ENCODE measurements at places on chromosomes 16 and 17.

DNA sequence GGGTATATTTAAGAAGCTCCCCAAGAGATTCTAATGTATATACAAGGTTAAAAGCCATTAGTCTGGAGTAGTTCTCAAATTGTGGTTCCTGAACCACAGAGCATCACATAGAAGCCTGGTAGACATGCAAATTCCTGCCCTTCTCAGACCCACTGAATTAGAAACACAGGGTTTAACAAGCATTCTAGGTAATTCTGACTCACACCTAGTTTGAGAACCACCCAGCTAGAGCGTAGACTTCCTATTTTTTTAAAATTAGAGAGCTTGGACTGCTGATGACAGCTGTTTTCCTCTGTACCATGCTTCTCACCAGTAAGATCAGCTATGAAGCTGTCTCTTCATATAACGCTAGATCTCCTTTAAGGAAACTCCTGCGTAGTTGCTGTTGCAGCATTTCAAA, 50.6 kb downstream of the HS3ST3B1 start:
- no peak overlapping the region for H3K27ac ChIP-seq
- H3K27me3 ChIP-seq, result no peaks in the 10 kb centered on the region
- no peaks in the 10 kb centered on the region for H3K4me1 ChIP-seq
- H3K36me3 ChIP-seq, result no peaks in the 10 kb centered on the region
- no peak overlapping the region for H3K4me3 ChIP-seq

DNA sequence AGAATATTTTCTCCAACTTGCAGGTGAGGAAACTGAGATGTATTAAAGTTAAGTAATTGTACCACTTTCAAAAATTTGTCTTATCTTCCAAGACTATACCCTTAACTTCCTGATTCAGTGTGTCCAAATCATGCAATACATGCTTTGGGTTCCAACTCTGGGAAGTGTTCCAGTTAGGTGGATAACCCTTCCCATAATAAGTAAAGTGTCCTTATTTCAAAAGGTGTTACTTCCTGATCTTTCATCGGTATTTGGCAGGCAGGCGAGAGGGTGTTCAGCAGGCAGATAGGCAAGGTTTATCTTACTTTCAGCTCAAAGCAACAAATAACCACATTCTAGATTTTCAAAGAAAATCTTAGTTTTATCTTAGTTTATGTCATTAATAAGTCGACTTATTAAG, 46.3 kb upstream of the ARHGAP44 start:
- peaks cover 10% of the 10 kb centered on the region for H3K4me1 ChIP-seq
- peaks cover 29% of the 10 kb centered on the region for H3K36me3 ChIP-seq
- no peak overlapping the region for H3K27ac ChIP-seq
- DNase-seq, result no peak

DNA sequence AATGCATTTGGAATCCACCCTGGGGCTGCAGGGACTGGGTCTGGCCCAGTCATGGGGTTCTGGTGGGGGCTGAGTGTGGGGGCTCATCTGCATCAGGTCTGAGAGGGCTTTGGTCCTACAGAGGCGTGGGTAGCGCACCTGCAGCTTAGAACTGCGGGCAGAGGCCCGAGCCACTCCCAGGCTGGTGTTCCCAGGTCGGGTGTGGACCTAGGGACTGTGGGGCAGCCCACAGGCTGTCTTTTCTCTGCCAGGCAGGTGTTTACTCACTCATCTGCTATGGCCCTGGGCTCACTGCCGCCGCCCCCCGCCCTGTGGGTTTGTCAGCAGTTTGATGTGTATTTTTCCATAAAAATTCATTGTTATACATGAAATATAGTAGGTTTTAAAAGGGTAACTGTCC, 27.0 kb upstream of the DOC2B start:
- no peak overlapping the region for H3K4me3 ChIP-seq
- no peaks in the 10 kb centered on the region for H3K4me1 ChIP-seq
- H3K27me3 ChIP-seq, result no peaks in the 10 kb centered on the region
- no peaks in the 10 kb centered on the region for H3K36me3 ChIP-seq
- no peak for DNase-seq

DNA sequence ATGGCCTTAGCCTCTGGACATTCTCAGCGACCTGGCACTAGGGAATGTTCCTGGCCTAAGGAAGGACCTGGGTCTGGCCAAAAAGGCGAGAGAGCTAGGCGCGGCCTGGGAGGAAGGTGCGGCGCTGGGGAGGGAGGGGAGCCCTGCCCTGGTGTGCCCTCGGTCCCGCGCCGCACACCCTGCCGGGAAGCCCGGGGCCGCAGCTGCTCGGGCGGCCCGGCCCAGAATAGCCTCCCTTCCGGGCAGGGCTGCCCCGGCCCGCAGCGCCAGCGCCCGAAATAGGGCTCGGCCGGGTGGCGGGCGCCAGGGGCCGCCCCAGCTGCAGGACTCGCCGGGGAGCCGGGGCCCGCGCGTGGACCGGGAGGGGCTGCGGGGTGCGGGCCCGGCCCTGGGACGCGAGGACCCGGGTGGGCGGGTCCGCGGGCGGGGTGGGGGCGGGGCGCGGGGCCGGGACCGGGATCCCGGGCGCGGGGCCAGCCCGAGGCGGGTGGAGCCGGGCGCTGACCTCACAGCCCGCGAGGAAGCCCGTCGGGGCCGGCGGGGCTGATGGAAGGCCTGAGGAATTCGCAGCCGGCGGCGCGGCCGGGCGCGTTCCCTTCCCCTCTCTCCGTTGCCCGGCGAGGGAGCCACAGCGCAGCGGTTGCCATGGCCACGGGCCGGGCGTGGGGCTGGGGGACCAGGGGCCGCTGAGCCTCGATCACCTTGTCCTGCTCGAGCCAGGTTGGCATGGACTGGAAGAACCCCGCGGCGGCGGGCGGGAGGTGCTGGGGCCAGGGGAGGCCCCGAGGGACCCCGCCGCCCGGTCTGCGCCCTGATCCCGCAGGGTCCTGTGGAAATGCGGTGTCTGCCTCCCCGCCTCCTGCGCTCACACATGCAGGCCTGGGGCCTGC, 18.1 kb downstream of the SOCS3 start:
- H3K4me1 ChIP-seq, result peaks cover 19% of the 10 kb centered on the region
- H3K27me3 ChIP-seq, result no peaks in the 10 kb centered on the region
- no peak for DNase-seq
- H3K4me3 ChIP-seq, result peak overlapping the region; percentile 77
- H3K27ac ChIP-seq, result peak overlapping the region; percentile 99
- no peaks in the 10 kb centered on the region for H3K36me3 ChIP-seq

- no peaks in the 10 kb centered on the region for H3K27me3 ChIP-seq
- H3K4me3 ChIP-seq, result no peak overlapping the region
- no peaks in the 10 kb centered on the region for H3K36me3 ChIP-seq
- no peak for DNase-seq
- H3K27ac ChIP-seq, result no peak overlapping the region
- H3K4me1 ChIP-seq, result peaks cover 3% of the 10 kb centered on the region
These were observed 101.6 kb downstream of the RAB11FIP4 start for GRCh38 chr17:31492880-31493655.

DNA sequence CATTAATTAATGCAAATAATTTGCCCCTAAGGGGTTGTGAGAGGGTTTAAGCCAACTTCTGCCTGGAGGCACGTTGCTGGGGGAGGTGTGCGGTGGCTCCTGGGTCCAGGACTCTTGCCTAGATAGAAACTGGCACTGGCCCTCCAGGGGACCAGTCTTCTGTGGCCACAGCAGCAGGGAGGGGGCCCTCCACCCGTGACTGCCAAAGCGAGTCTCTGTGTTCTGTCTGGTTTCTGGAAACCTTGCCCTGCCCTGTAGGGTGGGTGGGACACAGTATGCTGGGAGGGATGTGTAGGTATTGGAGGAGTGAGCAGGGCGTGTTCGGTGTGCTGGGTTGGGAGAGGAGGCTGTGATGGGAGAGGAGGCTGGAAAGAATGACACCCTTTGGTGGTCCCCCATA, 78.8 kb downstream of the TBC1D16 start:
- H3K4me1 ChIP-seq, result no peaks in the 10 kb centered on the region
- no peak overlapping the region for H3K4me3 ChIP-seq
- no peaks in the 10 kb centered on the region for H3K27me3 ChIP-seq
- no peaks in the 10 kb centered on the region for H3K36me3 ChIP-seq
- no peak overlapping the region for H3K27ac ChIP-seq
- DNase-seq, result no peak

GRCh38 chr17:66426397-66427033, 124.1 kb downstream of the PRKCA start:
- H3K4me1 ChIP-seq, result peaks cover 4% of the 10 kb centered on the region
- no peaks in the 10 kb centered on the region for H3K27me3 ChIP-seq
- H3K27ac ChIP-seq, result no peak overlapping the region
- H3K36me3 ChIP-seq, result no peaks in the 10 kb centered on the region
- DNase-seq, result no peak
- no peak overlapping the region for H3K4me3 ChIP-seq

DNA sequence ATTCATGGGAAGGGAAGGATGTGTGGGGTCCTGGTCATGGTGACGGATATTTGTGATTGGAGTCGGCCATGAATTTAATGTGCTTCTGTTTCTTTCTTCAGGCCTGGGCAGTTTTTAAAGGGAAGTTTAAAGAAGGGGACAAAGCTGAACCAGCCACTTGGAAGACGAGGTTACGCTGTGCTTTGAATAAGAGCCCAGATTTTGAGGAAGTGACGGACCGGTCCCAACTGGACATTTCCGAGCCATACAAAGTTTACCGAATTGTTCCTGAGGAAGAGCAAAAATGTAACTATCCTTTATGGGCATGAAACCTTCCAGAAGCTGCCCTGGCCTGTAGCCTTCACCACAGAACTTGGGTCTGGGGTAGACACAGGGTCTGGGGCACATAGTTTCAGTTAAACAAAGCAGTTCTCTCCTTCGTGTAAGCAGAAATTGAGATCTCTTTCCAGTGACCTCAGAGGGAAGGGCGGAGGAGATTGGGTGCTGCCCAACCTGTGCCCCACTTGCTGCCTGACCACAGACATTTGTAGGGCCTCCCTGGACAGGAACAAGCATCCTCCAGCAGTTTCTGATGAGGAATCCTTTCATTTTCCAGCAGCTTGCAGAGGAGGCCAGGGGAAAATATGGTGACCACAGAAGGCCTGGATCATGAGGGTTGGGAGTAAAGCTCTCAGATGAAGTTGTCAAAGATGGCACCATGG, 10.1 kb downstream of the IRF8 start:
- H3K27me3 ChIP-seq, result no peaks in the 10 kb centered on the region
- no peaks in the 10 kb centered on the region for H3K36me3 ChIP-seq
- H3K27ac ChIP-seq, result peak overlapping the region; percentile 3
- no peak overlapping the region for H3K4me3 ChIP-seq
- no peaks in the 10 kb centered on the region for H3K4me1 ChIP-seq

DNA sequence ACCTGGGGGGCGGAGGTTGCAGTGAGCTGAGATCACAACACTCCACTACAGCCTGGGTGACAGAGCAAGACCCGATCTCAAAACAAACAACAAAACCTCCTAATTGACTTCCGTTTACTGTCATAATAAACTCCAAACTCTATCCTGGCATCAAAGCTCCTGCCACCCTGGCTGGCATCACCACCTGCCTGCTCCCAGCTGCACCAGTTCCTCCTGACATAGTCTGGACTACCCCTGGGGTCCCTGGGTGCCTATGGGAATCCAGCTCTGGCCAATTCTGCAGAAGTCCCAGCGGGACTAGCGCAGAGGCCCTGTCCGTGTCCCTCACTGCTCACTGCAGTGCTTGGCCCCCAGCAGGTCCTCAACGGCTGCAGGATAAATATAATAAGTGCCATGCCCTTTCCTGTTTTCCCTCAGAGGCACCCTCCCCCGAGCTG, 723 bp downstream of the NTHL1 start:
- H3K27ac ChIP-seq, result peak overlapping the region; percentile 54
- DNase-seq, result no peak
- no peaks in the 10 kb centered on the region for H3K27me3 ChIP-seq
- peaks cover 4% of the 10 kb centered on the region for H3K36me3 ChIP-seq
- H3K4me1 ChIP-seq, result peaks cover 40% of the 10 kb centered on the region

GRCh38 chr17:27241346-27241946, 52.5 kb upstream of the WSB1 start:
- H3K36me3 ChIP-seq, result no peaks in the 10 kb centered on the region
- no peak for DNase-seq
- H3K4me3 ChIP-seq, result no peak overlapping the region
- H3K27ac ChIP-seq, result no peak overlapping the region

DNA sequence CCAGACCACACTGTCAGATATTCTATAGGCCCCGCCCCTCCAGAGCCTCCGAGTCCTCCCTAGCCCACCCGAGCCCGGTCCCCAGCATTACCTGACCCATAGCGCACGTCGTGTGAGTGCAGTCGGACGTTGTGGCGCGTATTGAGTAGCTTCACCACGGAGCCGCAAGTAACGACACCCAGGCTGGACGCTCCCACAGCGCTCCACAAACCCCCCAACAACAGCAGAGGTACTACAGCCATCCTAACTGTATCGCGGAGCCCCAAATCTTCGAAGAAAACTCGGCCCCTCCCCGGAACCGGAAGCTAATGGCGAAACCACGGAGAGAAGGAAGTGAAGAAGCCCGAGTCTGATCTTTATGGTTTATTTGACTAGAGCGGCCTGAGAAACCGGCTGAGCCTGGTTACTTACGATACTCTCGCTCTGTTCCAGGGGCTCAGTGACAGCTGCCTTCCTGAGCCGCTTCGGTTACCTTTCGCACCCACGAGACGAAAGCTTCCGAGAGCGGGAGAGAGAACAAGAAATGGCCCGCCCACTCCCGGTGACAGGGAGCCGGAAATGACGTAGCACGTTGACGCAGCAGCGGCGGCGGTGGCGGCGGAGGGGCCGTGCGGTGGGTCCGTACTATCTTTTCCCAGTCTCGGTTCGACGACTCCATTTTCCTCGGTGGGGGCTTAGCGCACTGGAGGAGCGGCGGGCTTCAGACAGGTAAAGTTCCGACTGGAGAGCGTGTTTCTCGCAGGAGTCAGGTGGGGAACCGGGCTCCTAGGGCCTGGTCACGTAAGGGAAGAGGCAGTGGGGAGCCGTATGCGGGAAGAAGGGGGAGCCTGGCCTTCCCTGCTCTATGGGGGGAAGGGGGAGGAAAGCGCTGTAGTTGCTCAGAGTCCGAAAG, at the start of the genes SDF2 and SUPT6H:
Gene SDF2 (minus strand): TSS at position 272 of the 892 bp plus-strand sequence. CDS start 30 bp downstream, at position 242.
Gene SUPT6H (plus strand): TSS at position 571 of the 892 bp plus-strand sequence. CDS start 11,197 bp downstream, outside the sequence.
- H3K27me3 ChIP-seq, result no peaks in the 10 kb centered on the region
- peaks cover 11% of the 10 kb centered on the region for H3K36me3 ChIP-seq
- H3K27ac ChIP-seq, result peak within 1 kb of the TSS; percentile 95

DNA sequence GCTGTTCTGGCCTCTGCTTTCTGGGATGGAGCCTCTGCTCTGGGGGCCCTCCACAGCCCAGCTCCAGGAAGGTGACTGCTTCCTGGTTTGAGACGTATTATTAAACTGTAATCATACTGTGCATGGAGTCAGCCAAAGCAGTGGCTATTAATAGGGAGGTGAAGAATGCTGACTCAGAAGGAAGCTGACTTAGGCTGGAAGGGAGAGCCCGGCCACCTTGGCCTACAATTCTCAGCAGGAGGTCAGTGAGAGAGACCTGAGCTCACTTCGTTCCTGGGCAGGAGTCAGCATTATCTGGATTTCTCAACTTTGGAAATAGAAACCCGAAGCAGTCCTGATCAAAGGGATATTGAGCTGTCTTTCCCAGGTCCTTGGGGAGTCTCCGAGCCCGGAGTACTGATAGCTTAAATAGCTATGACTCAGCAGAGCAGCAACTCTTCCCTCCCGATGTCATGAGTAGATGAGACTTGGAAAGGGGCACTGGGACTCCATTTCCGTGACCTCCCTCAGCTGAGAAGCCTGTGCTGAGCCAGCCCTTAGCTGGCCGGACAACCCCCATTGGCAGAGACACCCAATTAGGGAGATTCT, 91.8 kb downstream of the YPEL2 start:
- no peaks in the 10 kb centered on the region for H3K27me3 ChIP-seq
- H3K4me3 ChIP-seq, result peak overlapping the region; percentile 22
- H3K36me3 ChIP-seq, result no peaks in the 10 kb centered on the region
- no peak for DNase-seq
- peaks cover 53% of the 10 kb centered on the region for H3K4me1 ChIP-seq
